ENCODE measurements at places on chromosomes 7 and 10.

DNA sequence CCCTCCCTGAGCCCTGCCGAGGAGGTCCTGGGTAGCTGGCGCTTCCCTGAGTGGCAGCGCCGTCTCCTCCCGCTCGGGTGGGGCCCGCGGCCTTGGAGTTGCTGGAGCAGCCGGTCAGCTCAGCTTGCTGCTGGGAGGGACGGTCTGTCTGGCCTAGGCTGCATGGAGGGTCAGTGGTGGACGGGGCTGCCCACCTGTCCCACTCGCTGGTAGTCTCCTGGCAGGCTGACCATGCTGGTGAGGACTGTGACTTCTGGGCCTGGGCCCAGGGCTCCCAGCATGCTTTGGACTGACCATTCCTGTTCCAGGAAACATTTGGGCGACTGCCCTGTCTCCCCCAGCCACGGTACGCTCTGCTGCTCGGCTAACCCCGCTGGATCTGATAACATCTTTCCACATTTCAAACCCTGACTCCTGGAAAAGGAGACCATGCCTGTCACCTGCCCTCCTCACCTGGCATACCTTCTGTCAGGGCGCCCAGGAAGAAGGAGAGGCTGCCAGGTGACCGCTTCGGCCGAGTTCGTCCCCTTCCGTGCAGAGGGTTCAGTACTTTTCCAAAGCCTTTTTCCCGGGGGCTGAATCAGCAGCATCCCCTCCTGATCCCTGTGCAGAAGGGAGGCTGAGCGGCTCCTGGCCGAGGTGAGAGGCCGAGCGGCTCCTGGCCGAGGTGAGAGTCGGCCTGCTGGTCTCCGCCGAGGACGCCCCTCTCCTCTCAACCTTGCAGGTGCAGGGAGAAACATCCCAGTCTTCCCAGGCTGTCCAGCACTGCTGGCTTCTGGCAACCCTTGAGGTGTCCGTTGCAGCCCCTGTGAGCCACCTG lies 43.4 kb downstream of the FAM20C start:
- no peak for DNase-seq

- DNase-seq: no peak
Measured at GRCh38 chr7:131665021-131665420, 108.6 kb upstream of the PODXL start.

- no peak for DNase-seq
Measured at GRCh38 chr7:38448054-38448453, 174.6 kb upstream of the TARP start.

DNA sequence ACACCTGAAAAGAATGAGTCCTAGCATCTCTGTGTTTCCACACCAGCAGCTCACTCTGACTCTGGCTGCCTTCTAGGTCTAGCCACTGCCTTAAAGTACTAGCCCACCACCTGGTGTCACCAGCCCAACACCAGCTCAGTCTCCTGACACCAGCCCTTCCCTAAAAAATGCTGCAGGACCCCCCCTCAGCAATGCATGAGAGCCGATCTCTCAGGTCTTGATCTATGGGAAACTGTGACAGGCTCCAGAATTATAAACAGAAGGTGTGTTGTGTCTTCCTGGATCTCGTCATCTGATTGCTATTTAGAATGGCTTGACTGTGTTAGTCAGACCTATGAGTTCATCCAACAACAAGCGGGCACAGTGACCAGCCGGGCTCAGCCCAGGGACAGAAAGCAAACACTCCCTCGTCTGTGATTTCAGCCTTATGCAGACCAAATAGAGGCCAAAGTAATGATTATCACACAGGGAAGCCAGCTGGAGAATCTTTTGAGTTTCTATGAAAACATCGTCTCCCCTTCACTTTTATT lies 66.6 kb downstream of the CUBN start:
- DNase-seq: no peak

- DNase-seq: peak; percentile 40
Measured at GRCh38 chr10:84783386-84783785, 455.0 kb downstream of the CCSER2 start.

- no peak for DNase-seq
Measured at GRCh38 chr10:124842721-124843120, 41.1 kb downstream of the ABRAXAS2 start.

DNA sequence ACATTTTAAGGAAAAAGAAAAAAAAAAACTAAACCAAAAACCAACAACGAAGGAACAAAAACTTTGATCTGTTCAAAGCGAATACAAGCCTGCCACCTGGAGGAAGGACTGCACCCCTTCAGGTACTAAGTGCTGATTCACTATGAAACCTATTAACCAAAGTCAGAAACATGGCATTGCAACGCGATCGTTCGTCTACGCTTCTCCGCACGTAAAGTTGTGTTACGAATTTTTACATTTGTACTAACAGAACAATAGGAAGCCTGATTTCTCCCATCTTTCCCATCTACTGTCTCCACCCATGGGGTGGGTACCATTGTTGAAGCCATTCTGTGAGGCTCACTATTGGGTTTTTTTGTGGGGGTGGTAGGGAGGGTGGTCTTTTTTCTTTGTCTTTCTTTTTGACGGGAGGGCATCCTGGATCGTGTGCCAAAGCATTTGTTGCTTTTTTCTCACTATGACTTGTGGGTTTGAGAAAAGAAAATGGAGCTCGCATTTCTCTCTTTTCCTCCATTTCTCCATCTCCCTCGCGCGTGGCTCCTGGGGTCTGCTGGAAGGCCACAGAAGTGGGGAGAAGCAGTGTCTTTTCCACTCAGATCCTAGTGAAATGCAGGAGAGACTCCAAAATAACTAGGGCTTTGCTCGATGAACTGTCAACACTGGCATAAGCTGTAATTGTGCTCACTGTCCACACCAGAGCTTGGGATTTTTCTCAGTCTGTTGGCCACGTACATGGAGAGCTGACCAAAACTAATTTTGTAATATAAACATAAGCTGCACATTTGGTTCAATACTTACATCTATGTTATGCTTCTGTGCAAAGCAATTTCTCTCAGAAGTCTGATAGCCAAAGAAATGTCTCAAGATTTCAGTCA lies 100.9 kb upstream of the YAE1 start:
- peak; percentile 43 for DNase-seq

GRCh38 chr7:1494447-1494846 lies 9.7 kb downstream of the INTS1 start:
- no peak for DNase-seq

DNA sequence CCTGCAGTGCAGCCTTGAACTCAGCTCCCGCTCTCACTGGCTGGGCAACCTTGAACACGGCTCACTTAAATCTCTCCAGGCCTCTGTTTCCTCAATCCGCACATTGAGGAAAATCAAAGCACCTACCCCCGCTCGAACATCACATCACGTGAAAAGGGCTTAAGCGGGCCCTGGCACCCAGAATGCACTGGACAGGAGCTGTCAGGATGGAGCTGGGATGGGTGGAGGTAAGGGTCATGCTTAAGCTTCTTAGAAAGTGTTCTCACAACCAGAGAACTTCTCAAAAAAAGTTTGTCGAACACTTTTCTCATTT lies 55.7 kb upstream of the MGMT start:
- no peak for DNase-seq

- no peak for DNase-seq
Measured at GRCh38 chr10:5404208-5405041, at the start of gene TUBAL3. TSS of gene TUBAL3 (minus strand) at chr10:5404828. CDS start at chr10:5404792, 36 bp downstream.

- DNase-seq: no peak
Measured at GRCh38 chr10:31014161-31014875, 17.3 kb downstream of the ZNF438 start.

DNA sequence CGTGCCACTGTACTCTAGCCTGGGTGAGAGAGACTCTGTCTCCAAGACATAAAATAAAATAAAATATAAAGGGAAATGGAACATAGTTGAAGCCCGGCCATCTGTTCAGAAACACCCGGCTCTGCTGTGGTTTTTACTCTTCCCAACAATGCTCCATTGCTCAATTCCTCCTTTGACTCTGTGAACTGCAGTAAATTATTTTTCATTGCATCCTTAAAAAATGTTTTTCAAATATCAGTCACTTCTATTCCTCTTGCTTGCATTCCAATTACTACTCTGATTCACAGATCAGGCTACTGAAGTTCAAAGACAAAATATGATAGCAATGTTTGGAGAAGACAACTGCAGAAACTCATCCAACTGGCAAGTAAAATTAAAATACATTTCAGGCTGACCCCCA lies 983.0 kb downstream of the SORCS1 start:
- DNase-seq: no peak

GRCh38 chr10:32788359-32788758 lies 169.7 kb downstream of the ITGB1 start:
- no peak for DNase-seq
